Tibial nerve (tissue), 4 donors: ENCODE measurements at places on chromosomes 13 and 19.

DNA sequence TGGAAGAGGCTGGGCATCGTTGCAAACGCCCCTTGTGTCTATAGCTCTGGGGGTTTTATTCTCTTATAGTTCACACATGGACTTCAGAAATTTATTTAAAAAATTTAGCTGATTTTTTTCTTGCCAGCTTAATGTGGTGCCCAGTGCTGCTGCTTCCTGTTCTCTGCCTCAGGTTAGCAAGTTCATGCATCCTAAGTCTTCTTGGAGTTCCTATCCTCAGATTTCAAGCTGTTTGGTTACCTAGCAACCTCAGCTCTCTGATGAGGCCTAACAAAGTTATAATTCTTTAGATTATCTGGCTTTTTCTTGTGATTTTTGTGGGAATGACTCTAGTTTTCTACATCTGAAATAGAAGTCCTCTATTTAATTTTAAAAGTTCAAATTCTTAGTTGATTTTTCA lies 250.9 kb downstream of the MAB21L1 start:
- no peak for DNase-seq

GRCh38 chr19:29299416-29300380 lies 86.7 kb upstream of the UQCRFS1 start:
- DNase-seq, result no peak

- DNase-seq, result no peak
Measured at GRCh38 chr13:32022311-32022710, 9.3 kb upstream of the FRY start.

- no peak for DNase-seq
Measured at GRCh38 chr13:47408546-47409319, 511.9 kb upstream of the HTR2A start.

DNA sequence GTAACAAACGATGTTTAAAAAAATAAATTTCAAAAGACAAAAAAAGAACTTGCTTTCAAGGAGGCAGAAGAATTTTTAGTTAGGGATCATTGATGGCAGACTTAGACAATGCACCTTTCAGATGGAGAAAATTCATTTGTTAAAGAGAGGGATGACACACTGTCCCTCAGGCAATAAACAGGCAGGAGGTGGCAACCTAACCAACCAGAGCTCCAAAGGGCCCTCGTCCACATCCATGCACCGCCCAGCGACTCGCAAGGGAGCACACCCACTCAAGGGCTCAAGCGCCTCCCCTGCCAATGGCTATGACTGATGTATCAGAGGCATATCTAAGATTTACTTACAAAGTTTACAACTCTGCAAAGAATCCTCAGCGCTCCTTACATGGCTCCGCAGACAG lies 81.9 kb downstream of the TUBGCP3 start:
- DNase-seq, result no peak

DNA sequence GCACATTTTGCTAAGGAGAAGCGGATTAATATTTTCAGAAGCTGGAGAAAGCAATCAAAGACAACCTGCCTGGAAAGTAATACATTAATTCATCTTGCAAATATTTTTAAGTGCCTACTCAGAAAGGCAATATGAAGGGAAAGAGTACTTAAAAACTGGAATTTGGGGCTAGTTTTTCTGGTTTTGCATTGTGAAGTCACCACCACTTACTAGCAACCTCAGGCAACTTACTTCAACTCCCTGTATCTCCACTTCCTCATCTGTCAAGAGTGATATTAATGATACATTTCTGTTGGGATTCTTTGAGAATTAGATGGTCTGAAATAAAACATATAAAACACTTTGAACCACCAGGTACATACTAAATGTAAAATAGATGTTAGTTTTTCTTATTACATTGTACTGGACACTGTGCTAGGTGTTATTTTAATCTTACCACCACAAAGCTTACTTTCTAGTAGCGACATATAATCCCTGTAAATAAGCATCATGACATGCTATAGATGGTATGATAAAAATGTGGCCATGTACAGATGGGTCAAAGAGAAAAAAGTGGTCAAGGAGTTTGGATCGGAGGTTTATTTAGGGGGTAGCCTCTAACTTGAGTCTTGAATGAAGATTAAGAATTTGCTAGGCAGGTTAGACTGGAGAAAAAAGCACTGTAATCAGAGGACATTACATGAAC lies 101.2 kb downstream of the SPRY2 start:
- no peak for DNase-seq

GRCh38 chr19:12139269-12139668 lies 881 bp downstream of the ZNF20 start:
- no peak for DNase-seq

- DNase-seq, result no peak
Measured at GRCh38 chr13:99289271-99289670, 17.9 kb downstream of the GPR183 start.

GRCh38 chr13:23081901-23082300 lies 98.9 kb upstream of the SGCG start:
- no peak for DNase-seq

DNA sequence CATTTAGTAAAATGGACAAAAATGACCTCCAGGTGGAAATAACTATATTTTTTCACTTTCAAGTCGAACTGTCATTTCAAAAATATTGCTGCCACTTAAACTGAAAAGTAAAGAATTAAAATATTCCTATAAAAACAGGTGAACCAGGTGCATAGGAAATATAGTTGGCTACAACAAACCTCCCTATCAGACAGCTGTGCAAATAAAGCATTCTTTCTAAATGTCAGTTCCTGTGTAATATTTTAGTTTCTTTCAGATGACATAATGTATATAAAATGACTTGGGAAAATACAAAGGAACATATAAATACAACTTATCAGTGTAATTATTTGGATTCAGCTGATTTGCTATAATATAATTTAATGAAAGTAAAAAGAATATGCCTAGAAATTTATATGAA lies 403.5 kb upstream of the GPC6 start:
- no peak for DNase-seq

DNA sequence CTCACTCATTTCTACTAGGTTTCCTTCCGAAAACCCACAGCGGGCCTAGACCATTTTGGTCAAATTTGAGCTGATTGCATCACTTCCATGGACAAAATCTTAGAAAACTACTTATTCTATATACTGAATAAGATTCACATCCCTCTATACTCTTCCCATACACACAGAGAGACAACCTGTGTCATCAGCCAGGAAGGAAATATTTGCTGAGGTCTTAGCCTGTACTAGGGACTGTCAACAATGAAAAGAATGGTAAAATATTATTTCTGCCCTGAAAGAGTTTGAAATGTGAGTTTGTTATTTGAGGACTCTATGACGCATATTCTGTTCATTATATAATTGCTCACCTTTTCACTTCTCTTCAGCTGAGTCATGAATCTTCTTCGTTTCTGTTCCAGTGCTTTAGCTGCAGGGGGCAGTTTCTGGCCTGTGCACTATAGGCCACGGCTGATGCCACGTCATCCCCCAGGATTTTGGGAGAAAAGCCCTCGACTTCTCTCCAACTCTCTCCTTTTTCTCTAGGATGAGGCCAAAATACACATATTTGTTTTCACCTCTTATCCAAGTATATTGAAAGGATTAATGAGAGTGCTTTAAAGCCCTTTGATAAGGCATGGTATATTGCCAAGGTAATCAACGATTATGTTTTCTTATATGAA lies 47.7 kb downstream of the GSX1 start:
- DNase-seq, result no peak

- no peak for DNase-seq
Measured at GRCh38 chr19:48303367-48303766, 22.0 kb upstream of the EMP3 start.

- DNase-seq, result no peak
Measured at GRCh38 chr19:58563823-58564222, 5.4 kb upstream of the UBE2M start.

GRCh38 chr13:77356155-77356554 lies 29.3 kb upstream of the MYCBP2 start:
- no peak for DNase-seq

DNA sequence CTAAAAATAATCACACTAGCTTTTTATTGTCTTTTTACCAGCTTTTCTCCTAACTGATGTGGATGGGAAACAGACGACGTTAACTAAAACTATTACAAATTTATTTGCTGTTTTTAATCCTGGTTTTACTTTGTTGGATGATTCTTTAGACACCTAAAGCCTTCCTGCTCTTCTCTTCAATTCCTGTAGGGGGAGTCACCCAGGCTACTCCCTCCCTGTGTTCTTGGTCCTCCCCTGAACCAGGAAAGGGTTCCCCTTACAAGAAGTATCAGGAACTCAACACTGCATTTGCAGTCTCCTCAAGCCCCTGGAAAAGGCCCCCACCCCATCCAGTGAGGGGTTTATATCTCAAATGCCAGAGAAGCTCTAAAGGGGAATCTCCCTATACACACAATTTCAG lies 206.1 kb downstream of the SUCLA2 start:
- no peak for DNase-seq

DNA sequence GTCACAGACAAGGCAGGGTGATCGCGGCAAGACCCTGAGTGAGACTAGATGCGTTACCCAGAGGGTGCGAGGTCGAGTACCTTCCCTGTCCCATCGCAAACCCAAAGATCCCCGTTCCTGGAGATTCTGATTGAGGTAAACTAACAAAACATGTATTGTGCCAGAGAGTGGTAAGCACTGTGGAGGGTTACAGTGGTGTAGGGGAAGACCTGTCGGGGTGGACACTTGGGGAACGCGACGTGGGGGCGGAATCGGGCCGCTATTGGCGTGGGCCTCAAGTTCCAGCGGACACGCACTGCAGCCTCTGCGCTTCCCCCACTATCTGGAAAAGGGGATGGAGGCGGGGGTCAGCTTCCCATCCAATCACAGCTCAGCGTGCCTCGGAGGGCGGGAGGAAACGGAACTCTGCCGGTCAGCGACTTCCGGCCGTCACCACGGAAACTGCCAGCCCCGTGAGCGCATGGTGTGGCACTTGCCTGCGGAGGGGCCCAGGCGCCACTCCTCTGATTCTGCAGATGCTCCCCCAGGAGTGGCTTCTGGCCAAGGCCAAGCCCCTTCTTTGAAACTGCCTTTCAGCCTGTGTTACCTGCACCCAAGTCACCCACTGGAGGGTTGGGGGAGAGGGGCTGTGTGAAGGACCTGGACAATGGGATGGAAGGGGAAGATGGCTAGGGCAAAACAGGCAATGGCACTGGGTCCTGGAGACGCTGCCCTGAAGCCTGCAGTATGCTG lies 1.0 kb upstream of the UBE2M start:
- peak; percentile 86 for DNase-seq
